Activated naive CD4-positive, alpha-beta T cell treated with anti-CD3 and anti-CD28 coated beads for 36 hours (primary cell): ENCODE measurements at places on chromosomes 2 and 18. TPM values are rescaled to one million over a fixed set of nuclear protein-coding genes. Genes with fewer than 3 reads are reported as not detected.

- no peak for DNase-seq
These were observed 923.7 kb downstream of the SLC4A3 start for GRCh38 chr2:220550995-220551700.

- peak; percentile 19 for DNase-seq
These were observed 25.9 kb upstream of the IMPA2 start for GRCh38 chr18:11955239-11956029.

DNA sequence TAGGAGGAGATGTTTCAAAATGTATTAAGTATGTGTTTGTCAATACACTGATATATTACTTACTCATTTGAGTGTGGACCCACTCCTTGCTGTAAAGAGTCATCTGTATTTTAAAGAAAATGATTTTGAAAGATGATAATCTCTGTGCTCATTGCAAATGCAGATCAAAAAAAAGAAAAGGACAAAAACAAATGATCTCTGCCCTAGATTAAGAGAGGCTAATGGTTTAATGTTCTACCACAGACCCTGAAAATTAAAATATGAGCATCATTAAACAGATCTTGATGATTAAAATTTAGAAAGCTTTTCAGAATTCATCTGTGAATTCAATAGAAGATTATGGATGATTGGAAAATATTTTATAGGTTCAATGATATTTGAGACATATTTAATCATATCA is 136.5 kb downstream of the CNTNAP5 start:
- DNase-seq: no peak

GRCh38 chr2:26429779-26430578 is 28.3 kb downstream of the DRC1 start:
- DNase-seq: no peak

DNA sequence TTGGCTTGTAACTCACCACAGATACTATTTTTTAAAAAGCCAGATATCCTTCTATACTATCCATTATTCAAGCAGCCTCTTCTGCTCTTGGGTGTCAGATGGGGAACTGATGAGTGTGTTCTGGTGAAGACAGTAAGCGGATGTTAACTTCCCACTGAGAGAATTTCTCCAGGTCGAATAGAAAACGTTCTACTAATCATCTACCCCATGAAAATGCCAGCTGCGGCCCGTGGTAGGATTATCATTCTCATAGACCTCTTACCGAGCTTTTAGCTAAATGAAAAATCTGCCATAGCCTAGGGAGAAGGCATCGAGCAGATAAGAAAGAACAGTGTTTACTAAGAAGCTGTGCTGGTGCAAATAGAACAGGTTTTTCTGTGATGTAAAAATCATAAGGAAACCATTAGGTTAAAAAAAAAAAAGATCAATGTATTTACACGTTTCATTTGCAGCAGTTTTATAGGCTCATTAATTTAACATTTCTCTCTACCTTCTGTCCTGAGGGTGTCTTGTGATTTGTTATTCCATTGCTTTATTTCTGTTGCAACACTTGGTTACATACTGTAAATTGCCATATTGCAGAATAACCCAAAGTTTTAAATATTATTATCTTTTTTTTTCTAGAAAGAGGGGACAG is 1521.5 kb upstream of the ZEB2 start:
- no peak for DNase-seq

DNA sequence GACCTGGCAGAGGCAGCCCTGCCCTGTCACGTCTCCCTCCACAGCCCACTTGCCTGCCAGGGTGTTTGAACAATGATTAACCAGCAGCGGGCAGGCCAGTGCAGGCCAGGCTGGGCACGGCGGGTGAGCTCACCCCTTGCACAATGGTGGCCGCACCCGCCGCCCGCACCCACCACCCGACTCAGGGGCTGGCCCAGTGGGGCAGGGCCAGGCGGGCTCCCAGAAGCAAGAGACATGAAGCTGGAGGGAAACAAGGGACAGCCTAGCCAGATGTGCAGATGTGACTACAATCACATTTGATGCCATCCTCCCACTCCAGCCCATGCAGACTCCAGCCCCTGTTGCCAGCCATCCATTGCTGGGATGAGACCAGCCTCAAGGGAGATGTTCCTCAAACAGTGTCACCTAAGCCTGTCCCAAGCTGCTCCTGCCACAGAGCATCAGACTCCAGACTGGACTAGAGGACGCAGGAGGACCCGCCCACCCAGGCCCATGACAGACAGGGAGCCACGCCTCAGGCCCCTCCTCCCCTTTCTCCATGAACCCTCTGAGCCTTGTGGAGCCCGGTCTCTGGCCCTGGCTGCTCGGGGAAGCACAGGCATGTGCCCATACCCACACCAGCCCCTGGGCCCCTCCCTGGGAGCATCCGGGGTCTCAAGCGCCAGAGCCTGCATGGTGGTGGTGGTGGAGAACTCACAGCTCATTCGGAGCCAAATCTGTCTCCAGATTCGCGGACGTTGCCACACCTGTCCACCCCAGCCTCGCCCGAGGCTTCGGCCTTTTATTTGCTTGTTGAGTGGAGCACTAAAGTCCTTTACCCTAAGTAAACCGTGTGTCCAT is 45.0 kb downstream of the SDC1 start:
- DNase-seq: no peak

GRCh38 chr2:159381574-159381973 is 95.1 kb upstream of the WDSUB1 start:
- DNase-seq: no peak

DNA sequence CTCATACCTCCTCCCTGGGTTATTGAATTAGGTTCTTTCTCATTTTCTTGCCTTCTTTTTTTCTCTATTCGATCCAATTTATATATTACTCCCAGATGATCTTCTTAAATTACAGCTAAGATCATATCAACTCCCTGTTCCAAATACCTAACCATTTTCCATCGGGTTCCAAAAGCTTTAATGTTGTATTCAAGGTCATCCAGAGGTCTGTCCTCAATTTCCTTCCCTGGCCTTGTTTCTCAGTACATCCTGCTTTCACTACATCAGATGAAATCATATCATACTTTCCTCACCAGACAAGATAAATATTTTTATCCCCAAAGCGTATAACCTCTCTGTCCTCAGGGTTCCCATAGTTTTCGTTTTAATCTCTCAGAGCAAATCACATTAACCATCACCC is 36.3 kb upstream of the GREB1L start:
- no peak for DNase-seq

GRCh38 chr2:201890453-201890852 is 84.1 kb downstream of the CDK15 start:
- no peak for DNase-seq

MSTN gene
- total RNA-seq: not detected

ACVR1C gene
- total RNA-seq: 3.5 TPM
